Renal cortical epithelial cell (primary cell): ENCODE measurements at places on chromosomes 12 and 14.

DNA sequence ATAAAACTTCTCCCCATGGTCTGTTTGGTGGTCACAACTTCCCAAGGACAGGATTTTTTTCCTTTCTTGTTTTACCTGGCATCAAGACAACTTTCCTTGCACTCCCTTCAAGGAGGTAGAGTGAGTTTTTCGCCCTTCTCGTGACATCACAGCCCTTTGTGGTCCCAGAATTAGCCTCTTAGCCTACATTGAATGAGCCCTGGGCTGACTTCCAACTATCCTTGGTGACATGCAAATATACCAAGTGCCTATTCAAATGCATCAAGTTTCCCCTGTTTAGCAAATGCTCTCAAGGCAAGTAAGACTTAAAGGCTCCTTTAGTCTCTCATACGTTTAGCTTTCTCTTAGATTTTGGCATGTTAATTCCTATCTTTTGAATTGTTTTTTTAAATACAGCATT, 36.6 kb downstream of the TC2N start:
- peak; percentile 56 for DNase-seq

DNA sequence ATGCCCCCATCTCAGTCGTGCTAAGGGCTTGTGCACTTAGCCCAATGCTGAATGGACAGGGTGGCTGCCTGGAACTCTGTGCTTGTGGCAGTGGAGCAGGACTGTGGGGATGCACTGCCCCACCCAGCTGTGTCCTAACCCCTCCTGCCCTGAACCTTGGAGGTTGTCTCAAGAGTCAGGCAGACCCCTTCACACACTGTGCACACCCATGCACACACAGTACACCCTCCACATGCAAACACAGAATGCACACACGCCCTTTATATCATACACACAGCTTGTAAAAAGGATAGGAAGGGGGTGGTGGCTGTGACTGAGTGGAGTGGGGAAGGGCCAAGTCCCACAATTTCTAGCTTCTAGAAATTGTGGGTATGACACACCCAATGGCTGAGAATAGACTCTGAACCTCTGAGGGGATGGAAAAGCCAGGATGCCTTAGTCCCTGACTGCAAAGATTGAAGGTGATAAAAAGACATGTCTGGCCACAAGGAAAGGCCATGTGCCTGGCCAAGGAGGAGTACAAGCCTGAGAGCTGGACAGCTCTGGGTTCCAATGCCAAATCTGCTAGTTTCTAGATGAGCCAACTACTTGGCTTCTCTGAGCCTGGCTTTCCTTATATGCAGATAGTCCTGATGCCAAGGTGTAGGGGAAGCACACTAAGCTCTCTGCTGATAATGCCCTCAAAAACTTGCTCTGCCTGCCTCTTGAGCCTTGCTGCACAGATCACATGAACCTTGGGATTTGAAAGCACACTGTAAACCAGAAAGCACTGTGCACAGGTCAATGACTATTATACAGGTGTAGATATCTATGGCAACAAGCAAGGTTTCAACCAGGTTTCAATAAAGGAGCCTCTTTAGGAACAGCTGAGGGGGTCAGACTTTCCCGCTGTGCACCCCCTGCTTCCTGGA, 8.4 kb downstream of the KRT8 start:
- peak; percentile 40 for DNase-seq

DNA sequence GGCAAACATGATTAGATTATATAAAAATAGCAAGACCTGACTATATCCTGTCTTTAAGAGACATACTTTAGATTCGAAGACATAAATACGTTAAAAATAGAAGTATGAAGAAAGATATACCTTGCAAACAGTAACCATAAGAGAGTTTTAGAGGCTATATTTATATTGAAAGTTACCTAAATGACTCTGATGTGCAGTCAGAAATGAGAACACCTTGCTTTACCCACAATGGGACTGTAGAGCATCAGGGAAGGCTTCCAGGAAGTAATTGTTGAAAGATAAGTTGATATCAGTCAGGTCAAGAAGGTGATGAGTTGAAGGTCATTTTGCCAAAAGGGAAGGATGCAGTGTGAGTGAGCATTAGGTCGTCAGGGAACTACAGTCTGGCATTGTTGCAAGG, 110.2 kb downstream of the NEDD1 start:
- DNase-seq, result no peak

GRCh38 chr12:59365133-59365532, 230.7 kb upstream of the SLC16A7 start:
- no peak for DNase-seq

DNA sequence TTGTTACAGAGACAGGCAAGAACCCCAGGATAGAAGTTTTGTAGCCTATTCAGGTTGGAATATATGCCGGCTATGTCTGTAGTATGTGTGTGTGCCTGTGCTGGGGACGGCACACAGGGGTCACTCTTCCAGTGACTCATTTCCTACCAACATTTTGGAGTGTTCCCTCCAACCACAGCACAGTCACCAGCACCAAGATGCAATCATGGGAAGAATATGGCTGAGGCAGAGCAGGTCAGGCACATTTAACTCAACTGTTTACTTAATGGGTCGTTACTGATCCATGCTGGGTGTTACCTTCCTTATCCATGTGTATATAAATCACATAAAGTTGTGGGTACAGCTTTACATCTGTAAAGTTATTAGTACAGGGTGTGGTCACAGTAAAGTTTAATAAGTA, 178.3 kb downstream of the PRKD1 start:
- peak; percentile 65 for DNase-seq

- DNase-seq, result peak; percentile 58
Measured at GRCh38 chr14:32038876-32039275, 38.2 kb upstream of the ARHGAP5 start.

DNA sequence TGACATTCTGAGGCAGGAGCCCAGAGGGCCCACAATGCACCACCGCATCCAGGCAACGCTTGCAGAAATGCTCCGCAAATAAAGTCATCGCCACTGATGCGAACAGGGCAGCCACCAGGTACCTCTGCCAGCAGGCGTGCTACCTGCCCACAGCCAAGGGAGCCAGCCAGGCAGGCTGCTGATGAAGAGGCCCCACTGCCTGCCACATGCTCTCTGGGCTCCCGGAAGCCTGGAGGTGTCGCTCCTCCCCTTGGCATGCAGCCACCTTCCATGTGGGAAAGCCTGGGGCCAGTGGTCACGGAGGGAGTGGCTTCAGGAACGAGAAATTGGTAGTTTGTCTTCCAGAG, 14.7 kb downstream of the GPR132 start:
- DNase-seq, result peak; percentile 74

- no peak for DNase-seq
Measured at GRCh38 chr12:103160622-103161021, 203.1 kb downstream of the ASCL1 start.

GRCh38 chr12:48414021-48414420, 58.3 kb upstream of the ANP32D start:
- DNase-seq, result no peak

GRCh38 chr12:84043355-84043754, 869.2 kb downstream of the SLC6A15 start:
- no peak for DNase-seq

DNA sequence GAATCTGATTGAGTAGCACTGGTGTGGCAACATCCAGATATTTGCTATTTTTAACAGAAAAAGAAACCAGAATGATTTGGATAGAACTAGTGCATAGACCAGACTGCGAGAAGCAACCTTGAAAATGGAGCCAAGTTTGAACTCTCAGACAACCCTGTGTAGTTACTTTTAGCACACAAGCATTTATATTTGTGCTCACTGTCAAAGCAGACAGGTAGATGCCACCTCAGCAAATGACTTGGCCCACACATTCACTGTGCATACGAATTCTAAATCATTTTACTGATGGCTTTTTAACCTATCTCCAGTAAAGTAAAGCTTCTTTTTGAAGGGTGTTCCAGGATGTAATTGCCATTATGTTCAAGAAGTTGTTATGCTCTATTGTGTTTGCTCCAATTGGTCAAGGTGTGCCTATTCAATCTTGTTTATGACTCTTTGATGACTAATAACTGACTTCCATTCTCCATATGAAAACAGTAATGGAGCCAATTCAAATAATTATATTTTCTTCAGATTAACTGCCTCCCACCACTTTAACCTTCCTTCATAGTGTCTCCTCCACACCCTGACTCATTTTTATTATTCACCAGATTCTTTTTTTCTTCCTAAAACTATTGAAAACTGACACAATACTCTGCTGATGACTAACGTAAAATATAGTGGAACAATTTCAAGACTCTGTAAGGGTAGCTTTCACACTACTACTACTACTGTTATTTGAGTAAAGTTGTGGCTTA, 138.5 kb downstream of the CCER1 start:
- peak; percentile 59 for DNase-seq

DNA sequence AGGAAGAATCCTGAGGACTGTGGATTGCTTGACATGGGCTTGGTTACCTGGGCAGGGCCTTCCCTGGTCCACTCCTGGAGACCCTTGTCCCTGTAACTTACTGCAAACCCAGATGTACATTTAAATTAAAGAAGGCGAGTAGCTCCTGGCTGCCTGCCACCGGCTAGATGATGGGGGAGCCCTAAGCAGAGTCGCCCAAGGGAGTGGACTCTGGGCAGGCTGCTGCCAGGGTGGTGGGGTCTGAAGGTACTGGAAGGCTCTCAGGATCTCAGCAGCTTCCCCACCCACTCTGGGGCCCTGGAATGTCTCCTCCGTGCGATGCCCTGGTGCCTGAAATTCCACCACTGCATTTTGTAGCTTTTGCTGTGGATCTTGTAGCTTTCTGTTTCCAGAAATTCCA, 74.7 kb downstream of the FBXL14 start:
- no peak for DNase-seq

GRCh38 chr12:49671031-49671765, 36.0 kb downstream of the FMNL3 start:
- DNase-seq, result no peak

- DNase-seq, result no peak
Measured at GRCh38 chr12:3741882-3742672, 10.8 kb downstream of the CRACR2A start.

DNA sequence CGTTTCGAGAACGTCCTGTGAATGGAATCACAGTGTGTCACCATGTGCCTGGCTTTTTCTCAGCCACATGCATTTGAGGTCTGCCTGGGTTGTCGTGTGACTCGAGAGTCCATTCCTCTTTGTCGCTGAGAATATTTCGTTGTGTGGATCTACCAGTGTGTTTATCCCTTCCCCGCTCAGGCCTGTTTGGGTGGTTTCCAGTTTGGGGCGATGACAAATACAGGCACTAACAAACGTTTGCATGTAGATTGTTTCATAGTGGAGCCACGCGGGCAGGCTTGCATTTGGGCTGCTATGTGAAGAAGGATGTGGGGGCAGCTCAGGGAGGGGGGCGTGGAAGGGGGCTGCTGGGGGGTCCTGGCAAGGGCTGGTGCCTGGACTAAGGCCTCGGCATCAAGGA, 14.1 kb downstream of the RIN3 start:
- no peak for DNase-seq

DNA sequence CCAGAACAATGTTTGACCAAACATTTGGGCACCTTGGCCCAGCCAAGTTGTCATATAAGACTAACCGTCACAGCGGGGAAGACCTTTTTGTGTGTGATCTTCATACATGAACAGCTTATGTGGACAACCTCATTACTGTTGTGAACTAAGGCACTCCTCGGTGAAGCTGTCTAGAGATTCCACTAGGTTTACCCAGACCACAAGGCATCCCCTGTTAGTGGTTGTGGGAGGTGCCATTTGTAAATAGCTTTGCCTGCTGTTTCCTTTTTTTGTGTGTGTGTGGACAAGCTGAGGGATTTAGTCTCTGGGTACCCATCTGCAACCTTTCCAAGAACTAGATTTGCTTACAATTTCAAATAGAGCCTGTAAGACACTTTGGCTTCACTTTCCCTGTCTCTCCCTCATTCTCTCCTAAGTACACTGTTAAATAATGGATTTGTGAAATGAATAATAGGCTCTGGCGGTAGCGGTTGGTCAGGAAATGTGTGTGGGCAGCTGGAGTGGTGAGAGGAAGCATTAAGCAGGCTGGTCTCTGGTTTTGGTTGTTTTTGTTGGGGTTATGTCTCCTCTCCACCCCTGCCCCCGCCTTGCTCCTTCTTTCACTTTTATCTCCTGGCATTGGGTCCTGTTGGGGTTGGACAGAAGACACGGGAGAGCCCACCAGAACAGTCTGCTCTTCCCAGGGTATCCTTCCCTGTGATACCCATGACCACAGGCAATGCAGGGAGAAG, 727.6 kb downstream of the VRK1 start:
- no peak for DNase-seq

GRCh38 chr14:69672356-69672755, 61.0 kb downstream of the SUSD6 start:
- DNase-seq, result no peak

- no peak for DNase-seq
Measured at GRCh38 chr12:127717278-127717677, 549.7 kb upstream of the TMEM132C start.

DNA sequence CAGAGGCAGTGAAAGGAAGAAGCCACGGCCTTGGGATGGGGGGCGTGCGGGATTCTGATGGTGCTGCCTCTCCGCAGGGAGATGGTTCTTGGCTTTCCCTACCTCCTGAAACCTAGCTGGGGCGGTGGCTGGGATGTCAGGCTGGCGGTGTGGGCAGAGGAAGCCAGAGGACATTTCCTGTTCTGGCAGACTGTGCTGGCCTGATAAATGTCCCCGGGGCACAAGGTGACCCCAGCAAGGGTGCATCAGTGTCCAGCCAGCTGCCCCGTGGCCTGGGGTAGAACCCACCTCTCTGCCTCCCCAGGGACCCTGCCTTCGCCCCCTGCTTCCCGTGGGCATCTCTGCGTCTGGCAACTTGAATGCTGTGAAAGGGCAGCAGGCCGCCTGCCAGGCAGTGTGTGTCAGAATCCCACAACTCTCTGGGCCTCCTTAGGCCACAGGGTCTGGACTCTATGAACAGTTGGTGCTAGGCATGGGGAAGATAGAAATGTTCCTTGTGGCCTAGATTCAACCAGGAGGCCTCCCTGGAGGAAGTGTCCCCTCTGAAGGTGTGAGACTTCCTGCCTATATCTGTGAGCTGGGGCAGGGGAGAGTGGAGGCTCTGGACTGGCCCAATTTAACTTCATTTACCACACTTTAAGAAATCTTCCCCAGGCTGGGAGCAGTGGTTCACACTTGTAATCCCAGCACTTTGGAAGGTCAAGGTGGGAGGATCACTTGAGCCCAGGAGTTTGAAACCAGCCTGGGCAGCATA, 4.9 kb downstream of the SH2B3 start:
- no peak for DNase-seq

- no peak for DNase-seq
Measured at GRCh38 chr14:63228217-63228616, 24.0 kb downstream of the RHOJ start.

DNA sequence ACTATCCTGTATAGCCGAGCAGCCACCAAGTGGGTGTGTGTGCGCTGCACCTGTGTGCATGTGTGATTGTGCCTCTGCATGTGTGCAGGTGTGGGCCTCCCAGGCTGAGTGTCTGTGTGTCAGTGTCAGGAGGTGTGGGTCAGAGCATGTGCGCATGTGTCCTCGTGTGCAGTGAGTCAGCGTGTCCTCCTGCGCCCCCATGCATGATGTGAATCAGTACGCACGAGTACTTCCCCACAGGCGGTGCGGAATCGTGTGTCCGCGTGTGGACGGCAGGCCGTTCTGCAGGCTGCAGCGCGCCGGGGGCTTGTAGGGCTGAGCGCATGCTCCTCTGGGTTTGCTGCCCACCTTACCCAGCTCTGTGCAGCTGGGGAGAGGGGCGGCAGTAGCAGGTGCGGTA, 34.2 kb downstream of the DTX1 start:
- no peak for DNase-seq

GRCh38 chr12:95646781-95647190, 95.5 kb upstream of the USP44 start:
- peak; percentile 94 for DNase-seq

GRCh38 chr12:83659321-83659720, 972.6 kb downstream of the TMTC2 start:
- no peak for DNase-seq

GRCh38 chr12:55935738-55936151, 4.8 kb downstream of the DGKA start:
- no peak for DNase-seq

- peak; percentile 79 for DNase-seq
Measured at GRCh38 chr12:88237954-88238353, 95.8 kb downstream of the TMTC3 start.
